ENCODE measurements at places on chromosomes 3 and 15.

GRCh38 chr3:135272026-135272669 lies 477.1 kb downstream of the EPHB1 start:
- no peak for DNase-seq

GRCh38 chr3:30982416-30983075 lies 88.1 kb upstream of the GADL1 start:
- no peak for DNase-seq

- DNase-seq, result no peak
Measured at GRCh38 chr3:67312155-67312554, 314.0 kb downstream of the KBTBD8 start.

- DNase-seq, result no peak
Measured at GRCh38 chr15:50543556-50543955, 2.9 kb downstream of the USP50 start.

DNA sequence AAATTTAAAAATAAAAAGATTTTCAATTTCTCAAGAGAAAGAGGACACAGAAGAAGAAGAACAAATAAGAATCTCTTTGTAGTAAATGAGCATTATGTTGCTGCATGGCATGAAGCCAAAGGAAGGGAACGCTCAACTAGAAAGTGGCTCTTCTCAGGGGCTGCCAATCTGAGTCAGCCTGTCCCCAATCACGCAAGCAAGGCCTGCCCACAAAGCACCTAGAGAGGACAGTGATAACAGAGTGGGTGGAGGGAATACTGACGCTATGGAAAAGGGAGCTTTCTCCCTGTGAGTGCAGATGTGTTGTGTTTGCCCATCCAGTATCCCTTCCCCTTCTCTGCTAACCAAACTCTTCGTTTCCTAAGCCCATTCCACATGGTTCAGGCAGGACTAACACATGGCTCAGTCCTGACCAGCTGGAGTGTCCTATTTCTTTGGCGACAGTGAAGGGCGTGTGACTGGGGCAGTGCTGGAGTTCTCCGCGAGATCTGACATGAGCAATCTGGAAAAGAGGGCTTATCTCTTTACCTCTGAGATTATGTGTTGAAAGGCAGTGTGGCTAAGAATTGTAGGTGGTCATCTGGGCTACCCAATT lies 14.2 kb downstream of the FBN1 start:
- DNase-seq, result no peak

Data from SK-N-MC (cell line).